ENCODE measurements at places on chromosomes 16 and 17.
A peak's percentile ranks its signal among the peaks of the same experiment; 100 is the strongest.

GRCh38 chr16:64251742-64252141 is 870.1 kb downstream of the CDH11 start:
- DNase-seq, result no peak

GRCh38 chr17:82241926-82242697 is 13.3 kb downstream of the SLC16A3 start:
- DNase-seq, result no peak

DNA sequence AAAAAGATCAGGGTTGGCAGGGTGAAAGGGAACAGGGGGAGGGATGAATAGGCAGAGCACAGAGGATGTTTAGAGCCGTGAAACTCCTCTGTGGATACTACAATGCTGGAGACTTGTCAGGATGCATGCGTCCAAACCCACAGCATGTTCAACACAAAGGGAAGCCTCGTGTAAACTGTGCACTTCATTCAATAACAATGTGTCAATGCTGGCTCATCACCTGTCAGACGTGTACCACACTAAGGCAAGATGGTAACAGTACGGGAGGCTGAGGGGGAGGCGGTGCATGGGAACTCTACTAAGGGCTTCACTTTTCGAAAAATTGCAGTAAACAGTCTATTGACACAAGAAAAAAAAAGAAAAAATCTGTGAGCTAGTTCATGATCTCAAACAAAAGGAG is 63.7 kb downstream of the C16orf95 start:
- no peak for DNase-seq

- DNase-seq, result no peak
Measured at GRCh38 chr16:87978127-87978526, 26.9 kb downstream of the BANP start.

- peak; percentile 4 for DNase-seq
Measured at GRCh38 chr16:24036614-24037013, 200.8 kb downstream of the PRKCB start.

- DNase-seq, result no peak
Measured at GRCh38 chr17:45018848-45019711, 32.4 kb downstream of the DCAKD start.

DNA sequence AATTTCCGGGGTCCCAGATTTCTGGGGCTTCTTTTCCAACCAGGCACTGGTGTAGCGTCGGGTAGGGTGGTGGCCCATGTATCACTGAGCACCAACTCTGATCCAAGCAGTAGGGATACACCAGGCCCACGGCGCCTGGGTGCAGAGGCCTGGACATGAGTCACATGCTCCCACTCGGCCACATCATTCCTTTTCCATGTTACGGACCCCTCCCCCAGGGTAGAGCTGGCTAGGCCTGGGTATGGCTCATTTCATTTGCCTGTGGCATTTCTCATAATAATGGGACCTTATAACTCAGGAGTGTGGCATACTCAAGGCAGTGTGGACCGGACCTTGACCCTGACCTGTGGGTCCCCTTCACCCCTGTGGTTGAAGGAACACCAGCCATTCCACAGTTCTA is 18.0 kb upstream of the NDRG4 start:
- DNase-seq, result no peak

DNA sequence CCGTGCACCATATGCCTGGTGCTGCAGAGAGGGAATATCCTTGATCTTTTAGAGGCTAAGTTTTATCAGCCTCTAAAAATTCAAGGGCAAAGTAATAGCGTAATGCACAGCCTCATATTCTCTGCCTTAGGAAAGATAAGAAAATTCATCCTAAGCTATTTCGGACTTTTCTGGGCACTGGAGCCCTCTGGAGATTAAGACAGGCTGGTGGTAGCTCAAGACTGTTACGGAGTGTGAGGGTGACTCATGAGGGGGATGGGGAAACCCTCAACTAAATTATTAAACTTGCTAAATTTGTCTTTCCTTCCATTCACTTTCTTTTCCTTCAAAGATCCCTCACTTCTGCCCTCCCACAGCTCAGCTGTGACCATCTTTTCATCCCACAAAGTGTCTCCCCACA is 73.3 kb downstream of the RPH3AL start:
- DNase-seq, result no peak

DNA sequence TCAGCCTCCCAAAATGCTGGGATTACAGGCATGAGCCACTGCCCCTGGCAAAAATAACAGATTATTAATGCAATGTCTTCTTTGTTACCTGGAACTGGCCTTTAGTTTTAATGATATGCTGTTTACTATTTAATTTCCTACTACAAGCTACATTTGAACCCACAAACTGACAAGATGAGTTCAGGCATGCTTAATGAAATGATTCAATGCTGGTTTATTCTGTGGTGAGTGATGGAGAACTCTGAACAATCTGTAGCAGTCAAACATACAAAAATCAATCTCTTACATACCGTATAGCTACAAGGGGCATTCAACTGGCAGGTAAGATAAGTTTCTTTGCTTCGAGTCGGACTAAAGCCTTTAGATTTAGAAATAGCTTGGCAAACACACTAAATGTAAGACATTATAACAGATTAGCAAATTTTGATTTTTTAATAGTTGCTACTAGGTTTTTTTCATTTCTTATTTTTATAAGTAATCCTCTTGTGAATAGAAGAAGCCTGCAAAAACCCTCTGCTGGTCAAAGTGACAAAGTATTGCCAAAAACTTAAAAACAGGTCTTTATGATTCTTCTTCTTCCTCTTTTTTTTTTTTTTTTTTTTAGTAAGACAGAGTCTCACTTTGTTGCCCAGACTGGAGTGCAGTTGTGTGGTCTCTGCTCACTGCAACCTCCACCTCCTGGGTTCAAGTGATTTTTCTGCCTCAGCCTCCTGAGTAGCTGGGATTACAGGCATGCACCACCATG is 138.5 kb downstream of the SSH2 start:
- no peak for DNase-seq

DNA sequence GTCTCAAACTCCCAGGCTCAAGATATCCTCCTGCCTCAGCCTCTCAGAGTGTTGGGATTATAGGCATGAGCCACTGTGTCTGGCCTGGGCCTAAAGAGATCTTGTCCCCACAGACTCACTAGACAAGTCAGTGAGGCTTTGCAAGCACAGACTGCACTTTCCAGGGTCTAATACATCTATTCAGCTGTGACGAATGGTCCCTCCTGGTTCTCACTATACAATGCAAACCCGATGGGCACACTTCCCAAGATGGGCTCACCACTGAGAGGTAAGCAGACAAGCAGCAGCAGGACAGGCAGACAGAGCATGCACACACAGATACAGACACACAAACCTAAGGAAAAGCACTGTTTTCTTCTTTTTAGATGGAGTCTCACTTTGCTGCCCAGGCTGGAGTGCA is 8.8 kb downstream of the MBTPS1 start:
- no peak for DNase-seq

GRCh38 chr16:72836985-72837384 is 210.9 kb downstream of the ZFHX3 start:
- DNase-seq, result no peak

- no peak for DNase-seq
Measured at GRCh38 chr17:76335716-76336381, 17.9 kb downstream of the PRPSAP1 start.

- DNase-seq, result no peak
Measured at GRCh38 chr17:40502716-40503115, 1.3 kb upstream of the TNS4 start.

GRCh38 chr17:45222289-45222995 is 757 bp downstream of the FMNL1 start:
- no peak for DNase-seq

GRCh38 chr17:48502901-48503300 is 27.9 kb downstream of the HOXB1 start:
- DNase-seq, result no peak

GRCh38 chr16:61798741-61799140 is 237.5 kb downstream of the CDH8 start:
- DNase-seq, result no peak

GRCh38 chr16:11484691-11485258 is 101.9 kb downstream of the LITAF start:
- no peak for DNase-seq

- DNase-seq, result no peak
Measured at GRCh38 chr16:73418051-73418450, 370.1 kb upstream of the ZFHX3 start.

DNA sequence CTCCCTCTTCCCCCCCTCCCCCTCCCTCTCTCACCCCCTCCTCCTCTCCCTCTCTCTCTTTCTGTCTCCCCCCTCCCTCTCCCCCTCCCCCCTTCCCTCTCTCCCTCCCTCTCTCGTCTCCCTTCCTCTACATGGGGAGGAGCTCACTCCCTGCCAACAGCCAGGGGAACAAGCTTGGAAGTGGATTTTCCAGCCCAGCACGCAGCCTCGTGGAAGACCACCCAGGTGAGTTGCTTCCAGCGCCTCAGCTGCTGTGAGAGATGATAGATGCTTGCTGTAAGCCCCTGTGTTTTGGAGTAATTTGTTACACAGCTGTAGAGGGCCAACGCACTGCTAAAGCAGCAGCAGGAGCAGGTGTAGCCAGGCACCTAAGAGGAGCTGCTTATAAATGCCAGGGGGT is 20.8 kb downstream of the ACTG1 start:
- no peak for DNase-seq

- DNase-seq, result no peak
Measured at GRCh38 chr17:65914784-65915342, 277.1 kb downstream of the CEP112 start.

DNA sequence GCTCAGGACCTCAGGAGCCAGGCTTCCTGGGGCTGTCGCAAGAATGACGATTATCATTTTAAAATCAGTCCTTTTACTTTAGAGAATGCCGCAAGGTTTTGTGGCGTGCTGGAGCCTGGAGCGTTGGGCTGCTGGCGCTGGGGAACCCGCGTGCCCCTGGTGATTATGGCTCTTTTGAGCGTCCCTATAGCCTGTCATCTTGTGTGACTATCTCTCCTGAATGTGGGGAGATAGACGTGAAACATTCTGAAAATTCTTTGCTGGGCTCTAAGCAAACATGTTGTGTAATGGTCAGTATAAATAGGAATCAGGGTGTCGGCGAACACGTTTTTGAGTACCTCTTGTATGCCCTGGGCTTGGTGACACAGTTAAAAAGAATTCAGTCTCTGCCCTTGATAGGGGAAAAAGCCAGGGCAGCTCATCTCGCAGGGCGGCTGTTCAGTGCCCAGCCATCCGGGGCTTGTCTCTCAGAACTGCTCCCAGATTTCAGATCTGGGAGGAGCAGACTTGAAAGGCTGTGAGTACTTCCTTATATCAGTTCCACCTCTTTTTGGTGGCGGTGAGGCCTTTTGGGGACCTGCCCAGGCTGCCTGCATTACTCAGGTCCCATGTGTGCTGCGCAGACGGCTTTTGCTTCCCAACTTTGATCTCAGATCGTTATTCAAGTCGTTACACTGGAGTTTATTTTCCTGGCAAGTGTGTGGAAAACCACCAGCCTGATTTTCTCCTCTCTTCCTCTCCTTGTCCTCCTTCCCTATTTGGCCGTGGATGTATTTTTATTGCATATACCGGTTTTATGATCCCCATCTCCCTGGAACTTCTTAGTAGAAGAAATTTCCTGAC is 973 bp downstream of the SLC7A6 start:
- peak; percentile 58 for DNase-seq

GRCh38 chr16:64962786-64963185 is 159.1 kb downstream of the CDH11 start:
- no peak for DNase-seq

- DNase-seq, result no peak
Measured at GRCh38 chr17:80858301-80859001, 133.2 kb upstream of the CHMP6 start.

DNA sequence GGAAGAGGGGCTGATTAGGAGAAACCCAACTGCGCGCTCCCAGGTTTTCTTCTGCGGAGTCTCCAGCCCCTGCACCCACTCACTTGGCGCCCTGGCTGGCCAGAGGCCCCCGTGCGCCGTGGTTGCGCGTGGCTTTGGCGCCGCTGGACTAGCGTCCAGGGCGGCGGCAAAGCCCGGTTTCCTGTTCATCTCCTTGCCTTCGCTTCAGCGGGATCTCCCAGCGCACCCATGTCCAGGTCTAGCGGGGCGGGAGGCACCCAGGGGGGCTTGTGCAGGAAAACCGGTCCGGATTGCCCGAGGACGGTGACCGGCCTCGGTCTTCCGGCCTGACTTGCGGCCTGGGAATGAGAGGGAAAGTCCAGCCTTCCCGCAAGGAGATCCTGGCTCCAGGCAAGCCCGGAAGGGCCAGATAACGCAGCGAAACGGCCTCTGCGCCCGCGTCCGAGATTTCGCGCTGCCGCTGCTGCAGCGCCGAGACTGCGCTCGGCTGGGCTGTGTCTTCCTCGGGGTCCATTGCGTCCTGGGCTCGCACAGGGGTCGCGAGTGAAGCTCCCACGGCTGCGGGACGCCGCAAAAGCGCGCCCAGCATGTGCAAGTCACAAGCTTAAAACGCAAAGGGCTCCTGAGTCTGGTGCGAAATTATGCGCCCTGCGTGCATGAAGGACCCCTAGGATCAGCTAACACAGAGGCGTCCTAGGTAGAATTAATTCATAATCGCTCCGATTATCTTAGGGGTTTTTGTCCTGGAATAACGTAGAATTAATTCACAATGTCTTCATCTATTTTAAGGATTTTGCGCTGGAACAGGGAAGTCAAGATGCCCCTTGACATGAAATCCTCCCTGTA is 5.7 kb downstream of the FOXF1 start:
- DNase-seq, result no peak

GRCh38 chr16:19168371-19169081 is 486 bp downstream of the SYT17 start:
- no peak for DNase-seq

DNA sequence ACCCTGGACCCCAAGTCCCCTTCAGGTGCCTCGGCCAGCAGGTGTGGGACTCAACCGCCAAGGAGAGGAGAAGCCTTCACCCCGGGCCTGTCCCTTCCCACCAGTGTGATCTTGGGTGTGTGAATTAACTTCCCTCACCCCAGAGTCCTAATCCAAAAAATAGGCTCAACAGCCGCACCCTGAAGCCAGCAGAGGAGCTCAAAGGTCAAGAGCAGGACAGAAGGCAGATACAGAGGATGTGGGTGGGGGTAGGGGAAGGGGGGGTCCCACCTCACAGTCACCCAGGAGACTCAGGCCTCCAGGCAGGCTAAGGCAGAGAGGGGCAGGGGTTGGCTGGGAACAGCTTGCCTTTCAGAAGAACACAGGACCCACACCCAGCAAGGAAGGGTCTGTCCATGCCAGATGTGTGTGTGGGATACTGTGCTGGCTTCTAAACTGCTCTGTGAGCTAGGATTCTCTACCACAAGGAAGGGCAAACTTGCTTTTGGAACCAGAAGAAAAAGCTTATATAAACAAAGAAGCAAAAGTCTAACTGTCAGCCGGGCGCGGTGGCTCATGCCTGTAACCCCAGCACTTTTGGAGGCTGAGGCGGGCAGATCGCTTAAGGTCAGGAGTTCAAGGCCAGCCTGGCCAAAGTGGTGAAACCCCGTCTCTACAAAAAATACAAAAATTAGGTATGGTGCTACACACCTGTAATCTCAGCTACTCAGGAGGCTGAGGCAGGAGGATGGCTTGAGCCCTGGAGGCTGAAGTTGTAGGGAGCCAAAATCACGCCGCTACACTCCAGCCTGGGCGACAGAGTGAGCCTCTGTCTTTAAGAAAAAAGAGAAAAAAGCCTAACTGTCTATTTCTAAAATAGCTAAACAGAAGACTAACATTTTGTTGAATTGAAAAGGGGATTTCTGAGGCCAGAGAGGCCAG is 4.6 kb downstream of the PIEZO1 start:
- no peak for DNase-seq
